CD8-positive, alpha-beta memory T cell (primary cell): ENCODE measurements at places on chromosomes 7 and 10. TPM values are rescaled to one million over a fixed set of nuclear protein-coding genes. Genes with fewer than 3 reads are reported as not detected.

- H3K27me3 ChIP-seq = no peaks in the 10 kb centered on the region
- no peaks in the 10 kb centered on the region for H3K36me3 ChIP-seq
- no peaks in the 10 kb centered on the region for H3K4me1 ChIP-seq
- no peak overlapping the region for H3K4me3 ChIP-seq
Measured at GRCh38 chr7:108421720-108422331, 34.4 kb downstream of the NRCAM start.

- no peaks in the 10 kb centered on the region for H3K36me3 ChIP-seq
- no peak overlapping the region for H3K27ac ChIP-seq
- no peaks in the 10 kb centered on the region for H3K4me1 ChIP-seq
- H3K27me3 ChIP-seq = peaks cover 5% of the 10 kb centered on the region
- no peak for DNase-seq
- H3K4me3 ChIP-seq = no peak overlapping the region
Measured at GRCh38 chr7:128727239-128727638, 11.9 kb upstream of the CALU start.

DNA sequence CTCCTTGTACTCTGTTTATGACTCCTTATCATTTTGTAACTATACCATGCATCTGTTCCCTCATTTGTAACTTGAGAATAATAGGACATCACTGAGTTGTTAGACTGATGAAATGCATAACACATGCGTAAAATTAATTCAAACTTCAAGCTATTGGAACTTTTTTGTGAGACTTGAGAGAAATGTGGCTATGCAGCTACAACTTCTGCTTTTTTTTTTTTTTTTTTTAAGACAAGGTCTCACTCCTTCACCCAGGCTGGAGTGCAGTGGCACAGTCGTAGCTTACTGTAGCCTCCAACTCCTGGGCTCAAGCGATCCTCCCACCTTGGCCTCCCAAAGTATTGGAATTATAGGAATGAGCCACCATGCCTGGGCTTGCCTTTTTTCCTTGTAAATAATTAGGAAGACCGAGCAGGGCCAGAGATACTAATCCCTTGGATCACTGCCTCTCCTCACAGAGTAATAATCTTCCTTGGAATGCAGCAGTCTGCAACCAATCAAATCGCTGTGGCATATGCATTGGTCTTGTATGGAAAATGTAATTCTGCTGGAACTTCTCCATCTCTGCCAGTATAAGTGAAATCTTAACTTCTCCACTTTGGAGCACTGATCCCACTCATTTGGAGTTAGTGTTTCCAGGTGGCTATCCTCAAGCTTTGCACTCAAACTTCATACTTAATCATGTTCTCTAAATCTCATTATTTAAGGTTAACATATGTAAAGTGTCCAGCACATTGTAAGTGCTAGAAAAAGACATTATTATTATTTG lies 2.0 kb upstream of the PANK1 start:
- no peak overlapping the region for H3K4me3 ChIP-seq
- H3K27me3 ChIP-seq = no peaks in the 10 kb centered on the region
- no peak overlapping the region for H3K27ac ChIP-seq
- H3K4me1 ChIP-seq = peaks cover 6% of the 10 kb centered on the region
- no peaks in the 10 kb centered on the region for H3K36me3 ChIP-seq

Gene NME8
- total RNA-seq = not detected

DNA sequence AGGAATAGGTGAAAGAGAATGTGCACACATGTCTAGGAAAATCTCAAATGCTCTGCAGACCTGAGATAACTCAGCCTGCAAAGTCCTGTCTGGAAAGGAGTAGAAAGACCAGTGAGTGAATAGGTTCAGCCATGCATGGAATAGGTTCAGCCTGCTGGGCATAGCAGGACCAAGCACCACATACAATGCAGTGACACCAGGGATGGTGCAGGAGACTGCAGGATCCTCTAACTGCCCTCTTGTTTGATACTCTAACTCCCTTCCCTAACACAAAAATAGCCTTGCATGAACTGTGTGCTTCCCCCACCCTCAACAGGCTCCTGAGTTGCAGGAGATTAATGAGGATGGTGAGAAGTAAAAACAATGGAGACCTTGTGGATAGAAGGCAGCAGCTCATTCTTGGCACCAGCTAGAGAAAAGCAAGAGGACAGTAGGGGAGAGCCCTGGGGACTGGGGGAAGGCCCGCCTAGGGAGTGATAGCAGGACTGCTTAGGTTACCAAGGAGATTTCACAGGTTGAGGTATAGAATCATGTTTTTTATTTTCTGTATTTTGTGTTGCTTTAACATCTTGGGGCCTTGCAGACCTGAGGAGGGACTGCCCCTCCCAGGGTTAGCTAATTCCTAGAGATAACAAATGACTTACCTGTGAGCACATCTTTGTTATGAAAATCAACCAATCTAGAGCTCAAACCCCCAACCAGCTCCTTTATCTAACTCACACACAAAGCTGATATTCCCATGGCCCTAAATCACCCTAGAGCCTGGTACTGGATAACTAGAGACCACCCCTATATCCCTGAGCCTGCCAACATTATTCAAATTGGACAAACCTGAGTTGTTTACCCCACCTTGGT lies 187.8 kb downstream of the PLPP4 start:
- H3K36me3 ChIP-seq = no peaks in the 10 kb centered on the region
- H3K4me1 ChIP-seq = no peaks in the 10 kb centered on the region
- DNase-seq = no peak
- H3K4me3 ChIP-seq = no peak overlapping the region
- H3K27me3 ChIP-seq = no peaks in the 10 kb centered on the region
- no peak overlapping the region for H3K27ac ChIP-seq

- H3K36me3 ChIP-seq = no peaks in the 10 kb centered on the region
- no peak for DNase-seq
- no peaks in the 10 kb centered on the region for H3K4me1 ChIP-seq
- H3K27ac ChIP-seq = no peak overlapping the region
- H3K27me3 ChIP-seq = no peaks in the 10 kb centered on the region
Measured at GRCh38 chr7:105315357-105315756, 73.4 kb downstream of the SRPK2 start.

Gene TACC2
- not detected for total RNA-seq

GRCh38 chr10:79401015-79401921 lies 44.2 kb downstream of the ZCCHC24 start:
- H3K27ac ChIP-seq = no peak overlapping the region
- no peaks in the 10 kb centered on the region for H3K36me3 ChIP-seq
- DNase-seq = no peak
- H3K4me1 ChIP-seq = no peaks in the 10 kb centered on the region

- H3K27ac ChIP-seq = no peak overlapping the region
- no peaks in the 10 kb centered on the region for H3K27me3 ChIP-seq
- DNase-seq = no peak
- H3K4me1 ChIP-seq = peaks cover 32% of the 10 kb centered on the region
- H3K4me3 ChIP-seq = no peak overlapping the region
Measured at GRCh38 chr10:110751850-110752249, 107.7 kb downstream of the RBM20 start.

- H3K27ac ChIP-seq = no peak overlapping the region
- no peaks in the 10 kb centered on the region for H3K4me1 ChIP-seq
Measured at GRCh38 chr7:1322240-1323110, 89.8 kb downstream of the UNCX start.

DNA sequence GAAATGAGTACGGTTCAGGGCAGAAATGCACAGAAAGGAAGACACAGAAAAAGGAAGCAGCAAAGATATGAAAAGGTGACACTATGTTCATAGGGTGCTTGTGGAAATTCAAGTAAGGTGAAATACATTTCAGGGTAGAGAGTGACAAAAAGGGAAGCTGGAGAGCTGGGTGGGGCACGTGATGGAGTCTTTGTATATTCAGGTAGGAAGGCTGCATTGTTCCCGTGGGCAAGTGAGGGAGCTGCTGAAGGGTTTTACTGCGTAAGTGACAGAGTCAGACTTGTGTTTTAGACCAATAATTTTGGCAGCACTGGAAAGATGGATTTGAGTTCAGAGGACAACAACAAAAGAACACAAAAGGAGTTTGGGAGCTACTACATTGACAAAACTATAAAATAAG lies 35.3 kb upstream of the ANK3 start:
- DNase-seq = no peak
- H3K27me3 ChIP-seq = no peaks in the 10 kb centered on the region
- H3K27ac ChIP-seq = no peak overlapping the region
- H3K36me3 ChIP-seq = no peaks in the 10 kb centered on the region

DNA sequence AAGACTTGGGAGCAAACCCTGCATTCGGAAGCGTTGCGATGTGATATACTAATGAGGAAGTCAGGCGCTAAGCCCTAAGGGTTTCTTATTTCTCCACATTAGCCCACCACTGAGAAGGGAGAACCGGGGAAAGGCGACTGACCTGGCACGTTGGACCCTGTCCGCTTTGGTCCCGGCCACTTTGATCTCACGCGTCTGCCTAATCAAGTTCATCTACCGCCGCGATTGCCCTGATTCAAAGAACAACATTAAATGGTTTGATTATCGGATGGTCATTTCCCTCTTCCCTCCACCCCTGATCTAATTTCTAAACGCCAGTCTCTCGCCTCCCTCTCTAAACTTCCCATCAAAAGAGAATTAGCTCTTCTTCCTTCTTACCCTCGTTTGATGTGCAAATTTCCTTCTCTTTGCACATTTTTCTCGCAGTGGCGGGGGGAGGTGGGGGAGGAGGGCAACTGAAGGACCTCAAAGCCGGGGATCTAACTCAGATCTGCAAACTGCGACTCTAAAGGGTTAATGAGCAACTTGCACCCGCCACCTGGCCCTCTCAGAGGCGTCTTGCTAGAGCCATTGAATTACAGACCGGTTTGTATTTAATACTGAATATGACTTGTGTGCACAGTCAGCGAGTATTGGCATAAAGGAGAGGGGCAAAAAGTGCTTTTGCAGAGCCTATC lies 687 bp upstream of the DKK1 start:
- H3K36me3 ChIP-seq = no peaks in the 10 kb centered on the region
- no peak for DNase-seq
- no peaks in the 10 kb centered on the region for H3K4me1 ChIP-seq
- no peak overlapping the region for H3K27ac ChIP-seq
- H3K27me3 ChIP-seq = peaks cover 8% of the 10 kb centered on the region
- no peak overlapping the region for H3K4me3 ChIP-seq

Gene NKX6-2
- not detected for total RNA-seq

GRCh38 chr7:106405697-106406141 lies 120.9 kb upstream of the NAMPT start:
- H3K4me3 ChIP-seq = no peak overlapping the region
- H3K27me3 ChIP-seq = no peaks in the 10 kb centered on the region
- DNase-seq = no peak
- H3K4me1 ChIP-seq = no peaks in the 10 kb centered on the region
- H3K27ac ChIP-seq = no peak overlapping the region
- H3K36me3 ChIP-seq = no peaks in the 10 kb centered on the region

Gene ASCC1
- total RNA-seq = 43.2 TPM

GRCh38 chr7:141294143-141294829 lies 220.4 kb downstream of the TMEM178B start:
- H3K4me3 ChIP-seq = no peak overlapping the region
- no peaks in the 10 kb centered on the region for H3K36me3 ChIP-seq
- H3K27me3 ChIP-seq = no peaks in the 10 kb centered on the region
- no peak for DNase-seq
- H3K27ac ChIP-seq = no peak overlapping the region

Gene EN2
- total RNA-seq = not detected

- no peak overlapping the region for H3K4me3 ChIP-seq
- H3K27me3 ChIP-seq = no peaks in the 10 kb centered on the region
- DNase-seq = no peak
- no peak overlapping the region for H3K27ac ChIP-seq
- no peaks in the 10 kb centered on the region for H3K4me1 ChIP-seq
Measured at GRCh38 chr7:40733578-40733977, 598.8 kb downstream of the SUGCT start.

Gene DYNC1I1
- not detected for total RNA-seq

GRCh38 chr7:81402227-81402626 lies 367.6 kb downstream of the HGF start:
- no peaks in the 10 kb centered on the region for H3K36me3 ChIP-seq
- H3K4me1 ChIP-seq = no peaks in the 10 kb centered on the region
- DNase-seq = no peak
- no peak overlapping the region for H3K27ac ChIP-seq
- no peak overlapping the region for H3K4me3 ChIP-seq

GRCh38 chr10:31321396-31321941 lies 2.5 kb downstream of the ZEB1 start:
- H3K4me3 ChIP-seq = peak overlapping the region; percentile 89
- no peaks in the 10 kb centered on the region for H3K36me3 ChIP-seq
- peaks cover 35% of the 10 kb centered on the region for H3K4me1 ChIP-seq
- H3K27ac ChIP-seq = no peak overlapping the region

GRCh38 chr10:8060010-8060703 lies 5.7 kb downstream of the GATA3 start:
- peak overlapping the region; percentile 57 for H3K4me3 ChIP-seq
- peak overlapping the region; percentile 58 for H3K27ac ChIP-seq
- peaks cover 77% of the 10 kb centered on the region for H3K4me1 ChIP-seq
- DNase-seq = peak; percentile 41

DNA sequence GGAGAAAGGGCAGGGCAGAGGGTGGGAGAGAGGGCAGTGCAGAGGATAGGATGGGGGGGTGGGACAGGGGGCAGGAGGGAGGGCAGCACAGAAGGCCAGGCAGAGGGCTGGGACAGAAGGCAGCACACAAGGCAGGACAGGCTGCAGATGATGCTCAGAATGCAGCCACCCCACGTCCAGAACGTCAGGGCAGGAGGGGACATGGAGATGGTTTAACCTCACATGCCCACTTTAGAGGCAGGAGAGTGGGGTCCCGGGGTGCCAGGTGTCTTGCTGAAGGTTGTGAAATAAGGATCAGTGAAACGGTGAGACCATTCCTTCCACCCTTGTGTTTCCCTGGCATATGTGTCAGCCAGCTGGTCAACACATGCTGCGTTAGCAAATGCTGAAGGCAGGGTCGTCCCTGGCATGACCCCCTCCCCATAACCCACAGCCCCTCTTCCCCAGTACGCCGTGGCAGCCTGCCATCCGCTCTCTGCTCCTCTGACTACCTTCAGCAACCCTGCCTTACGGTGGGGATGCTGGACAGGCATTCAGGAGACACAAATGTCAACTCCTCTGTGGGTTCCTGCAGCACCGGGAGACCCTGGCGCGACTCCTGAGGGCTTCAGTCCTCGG lies 592.1 kb downstream of the DNAJB6 start:
- H3K4me3 ChIP-seq = no peak overlapping the region
- no peak for DNase-seq
- no peak overlapping the region for H3K27ac ChIP-seq

- DNase-seq = no peak
- no peaks in the 10 kb centered on the region for H3K4me1 ChIP-seq
- H3K36me3 ChIP-seq = no peaks in the 10 kb centered on the region
- H3K4me3 ChIP-seq = no peak overlapping the region
Measured at GRCh38 chr10:47372726-47373125, 11.4 kb downstream of the ZNF488 start.

Gene PNLIPRP2
- total RNA-seq = not detected

Gene FZD8
- 0.50 TPM for total RNA-seq

Gene BLVRA
- 26.8 TPM for total RNA-seq

Gene CALML5
- not detected for total RNA-seq
